Endodermal cell (in vitro differentiated cells): ENCODE measurements at places on chromosomes 16 and 17.

DNA sequence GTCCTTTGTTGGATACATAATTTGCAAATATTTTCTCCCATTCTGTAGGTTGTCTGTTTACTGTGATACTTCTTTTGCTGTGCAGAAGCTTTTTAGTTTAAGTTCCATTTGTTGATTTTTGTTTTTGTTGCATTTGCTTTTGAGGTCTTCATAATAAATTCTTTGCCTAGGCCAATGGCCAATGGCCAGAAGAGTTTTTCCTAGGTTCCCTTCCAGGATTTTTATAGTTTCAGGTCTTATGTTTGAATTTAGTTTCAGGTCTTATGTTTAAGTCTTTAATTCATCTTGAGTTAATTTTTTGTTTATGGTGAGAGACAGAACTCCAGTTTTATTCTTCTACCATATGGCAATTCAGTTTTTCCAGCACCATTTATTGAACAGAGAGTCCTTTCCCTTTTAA is 90.1 kb upstream of the GOT2 start:
- DNase-seq, result no peak

DNA sequence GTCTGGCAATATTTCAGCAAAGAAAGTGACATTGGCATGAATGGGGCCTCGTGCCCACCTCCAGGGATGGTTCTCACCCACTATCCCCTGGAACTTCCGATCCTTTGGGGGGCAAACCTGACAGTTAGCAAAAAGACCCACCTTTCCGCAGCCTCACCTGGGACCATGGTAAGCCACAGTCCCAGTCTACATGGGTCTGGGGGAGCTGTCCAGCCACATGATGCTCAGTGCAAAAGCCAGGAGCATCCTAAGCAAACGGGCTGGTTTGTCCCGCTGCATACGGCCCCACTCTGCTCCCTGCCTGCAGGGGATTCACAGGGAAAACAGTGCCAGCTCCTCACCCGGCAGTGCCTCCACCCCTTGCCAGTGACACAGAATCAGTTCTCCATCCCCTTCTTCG is 19.3 kb downstream of the AIPL1 start:
- DNase-seq, result no peak

GRCh38 chr17:67376737-67377487 is at the start of gene PITPNC1:
PITPNC1 (plus strand) TSS chr17:67377281.
- DNase-seq, result peak; percentile 98

DNA sequence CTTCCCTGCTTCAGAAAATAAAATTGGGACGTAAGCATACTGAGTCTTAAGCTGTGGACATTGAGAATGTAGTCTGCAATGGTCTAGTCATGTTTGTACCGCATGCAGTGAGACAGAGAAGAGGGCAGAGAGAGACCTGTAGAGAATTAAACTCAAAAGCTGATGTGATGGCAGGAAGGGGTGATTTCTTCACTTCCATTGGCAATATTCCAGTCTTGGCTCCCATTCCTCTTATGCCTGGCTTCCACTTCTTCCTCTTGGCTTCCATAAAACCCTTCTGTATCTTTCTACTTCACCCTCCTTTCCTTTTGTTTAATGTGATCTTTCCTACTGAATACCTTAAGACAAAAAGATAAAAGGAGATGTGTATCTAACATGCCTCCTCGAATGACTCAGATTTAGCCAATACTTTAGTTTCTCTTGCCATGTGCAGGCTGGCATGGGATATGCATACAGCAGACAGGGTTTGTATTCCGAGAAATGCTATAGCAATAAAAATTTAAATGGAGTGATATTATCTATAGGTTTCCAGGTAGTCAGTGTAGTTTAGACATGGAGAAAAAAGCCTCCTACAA is 423.1 kb upstream of the DYNLRB2 start:
- no peak for DNase-seq

DNA sequence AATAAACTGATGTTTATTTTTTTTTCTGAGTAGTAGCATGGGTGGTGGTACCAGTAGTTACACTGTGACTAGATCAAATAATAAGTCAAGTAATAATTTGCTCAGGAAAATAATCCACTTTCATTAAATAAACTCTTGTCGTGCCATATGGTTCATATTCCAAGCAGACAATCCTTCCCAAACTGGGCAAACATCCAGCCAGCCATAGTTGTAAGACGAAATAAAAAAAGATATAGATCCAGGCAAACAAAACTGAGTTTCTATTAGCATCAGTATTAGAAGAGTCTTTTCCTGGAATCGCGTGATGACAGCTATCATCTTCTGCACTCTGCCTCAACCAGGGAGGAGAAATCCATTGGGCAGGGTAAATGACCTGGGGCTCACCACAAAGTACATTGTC is 508.4 kb upstream of the GOT2 start:
- no peak for DNase-seq

- peak; percentile 79 for DNase-seq
Measured at GRCh38 chr16:15650698-15651171, 690 bp downstream of the NDE1 start.

DNA sequence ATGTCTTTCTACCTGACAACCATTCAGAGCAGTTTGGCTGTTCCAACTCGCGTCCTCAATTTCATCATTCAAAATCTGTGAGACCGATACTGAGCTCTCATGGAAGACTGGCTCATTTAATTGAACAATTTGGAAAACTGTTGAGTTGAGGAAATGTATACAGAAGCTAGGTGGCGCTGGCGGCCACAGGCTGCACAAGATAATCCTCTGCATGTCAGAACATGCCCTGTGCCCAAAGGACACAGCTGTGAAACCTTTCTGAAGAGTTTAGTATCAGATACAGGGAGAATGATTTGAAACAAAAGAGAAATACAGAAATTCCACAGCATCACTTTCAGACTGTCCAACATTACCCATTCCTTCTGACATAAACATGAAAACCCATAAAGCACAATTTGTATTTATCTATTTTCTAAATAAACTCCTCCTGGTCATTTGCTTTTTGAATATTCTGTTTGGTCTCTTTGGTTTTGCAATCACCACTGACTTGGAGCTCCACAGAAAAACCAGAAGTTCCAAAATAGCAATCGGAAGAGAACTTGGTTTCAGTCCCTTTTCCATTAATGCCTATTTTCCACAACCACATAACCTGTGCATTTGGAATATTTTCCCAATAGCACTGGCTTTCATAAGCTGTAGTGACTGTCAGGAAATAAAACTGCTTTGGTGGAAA is 192.8 kb downstream of the MAP2K6 start:
- DNase-seq, result peak; percentile 89

- no peak for DNase-seq
Measured at GRCh38 chr17:6257336-6257735, 177.6 kb downstream of the AIPL1 start.

GRCh38 chr17:48556576-48557401 is 11.9 kb upstream of the HOXB2 start:
- DNase-seq, result no peak

- DNase-seq, result no peak
Measured at GRCh38 chr16:80807906-80808305, 3.5 kb upstream of the CDYL2 start.
